ENCODE measurements at places on chromosomes 7 and 10.

GRCh38 chr7:149849174-149849573, 11.0 kb downstream of the ZNF862 start:
- DNase-seq, result no peak

GRCh38 chr7:76430836-76431235, 6.1 kb downstream of the ZP3 start:
- DNase-seq, result no peak

- DNase-seq, result no peak
Measured at GRCh38 chr10:10847387-10847786, 170.3 kb upstream of the CELF2 start.

GRCh38 chr10:61899069-61899531, 2.4 kb upstream of the ARID5B start:
- no peak for DNase-seq

DNA sequence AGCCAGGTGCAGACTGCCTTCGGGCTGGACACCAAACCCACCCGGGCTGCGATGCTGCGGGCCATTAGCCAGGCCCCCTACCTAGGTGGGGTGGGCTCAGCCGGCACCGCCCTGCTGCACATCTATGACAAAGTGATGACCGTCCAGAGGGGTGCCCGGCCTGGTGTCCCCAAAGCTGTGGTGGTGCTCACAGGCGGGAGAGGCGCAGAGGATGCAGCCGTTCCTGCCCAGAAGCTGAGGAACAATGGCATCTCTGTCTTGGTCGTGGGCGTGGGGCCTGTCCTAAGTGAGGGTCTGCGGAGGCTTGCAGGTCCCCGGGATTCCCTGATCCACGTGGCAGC, 50.0 kb downstream of the VWA2 start:
- DNase-seq, result no peak

- DNase-seq, result no peak
Measured at GRCh38 chr10:34875061-34875460, 60.0 kb upstream of the PARD3 start.

DNA sequence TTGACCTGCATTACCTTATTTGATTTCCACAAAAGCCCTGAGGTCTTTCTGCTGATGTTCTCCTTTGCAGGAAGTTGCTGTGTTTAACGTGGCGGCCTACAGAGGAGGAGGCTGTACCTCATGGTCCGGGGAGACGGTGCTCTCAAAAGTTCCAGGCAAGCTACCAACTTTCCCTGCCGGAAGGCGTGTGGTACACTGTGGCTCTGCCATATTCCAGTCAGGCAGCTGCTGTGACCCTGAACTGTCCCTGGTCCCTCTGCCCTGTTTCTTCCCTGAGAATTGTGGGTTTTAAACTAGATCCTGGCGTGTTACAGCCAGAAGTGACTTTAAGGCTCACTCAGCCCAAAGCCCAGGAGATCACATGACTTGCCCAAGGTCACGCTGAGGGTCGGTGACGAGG, 139.2 kb downstream of the TEX36 start:
- DNase-seq, result no peak

DNA sequence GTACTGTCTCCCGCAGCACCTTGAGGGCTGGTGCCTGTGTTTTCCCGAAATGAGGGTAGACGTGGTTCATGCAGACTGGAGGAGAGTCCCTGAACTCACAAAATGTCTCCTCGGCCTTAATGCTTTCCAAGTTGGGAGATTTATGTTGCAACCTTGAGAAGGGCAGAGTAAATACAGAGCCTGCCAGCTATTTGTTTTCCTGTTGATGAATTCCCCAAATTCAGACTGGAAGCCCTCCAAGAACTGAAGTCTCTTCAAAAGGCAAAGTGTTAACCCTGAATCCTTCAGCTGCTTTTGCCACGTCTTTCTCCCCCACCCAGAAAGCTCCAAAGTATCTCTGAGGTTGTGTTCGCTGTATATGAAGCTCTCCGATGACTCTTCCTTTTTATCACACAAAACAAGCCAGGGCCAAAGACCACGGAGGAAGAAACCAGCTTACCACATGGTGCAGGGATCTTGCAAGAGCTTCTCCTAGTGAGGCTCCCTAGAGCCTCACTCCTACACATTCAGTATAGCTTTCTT, 254.7 kb upstream of the NFE2L3 start:
- DNase-seq, result no peak

DNA sequence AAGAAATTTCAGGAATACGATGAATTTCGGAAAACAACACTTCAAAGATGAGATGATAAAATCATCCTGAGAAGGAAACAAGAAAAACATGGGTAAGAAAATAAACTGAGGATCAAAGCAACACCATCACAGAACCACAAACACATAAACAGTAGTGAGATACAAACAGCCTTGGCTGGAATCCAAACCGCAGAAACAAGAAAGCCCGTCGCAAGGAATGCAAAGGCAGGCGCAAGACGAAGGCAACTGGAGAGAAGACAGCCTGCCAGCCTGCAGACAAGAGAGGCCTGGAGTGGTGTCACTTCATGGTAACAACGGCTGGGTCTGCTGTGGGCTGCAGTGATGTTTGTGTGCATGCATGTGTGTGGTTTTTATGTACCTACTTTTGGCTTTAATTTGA, 61.8 kb upstream of the DRGX start:
- DNase-seq, result no peak

All from T-helper 17 cell (primary cell).